Hematopoietic multipotent progenitor cell treated with erythropoietin and hydrocortisone succinate and interleukin-3 and kit ligand, for 8 days (in vitro differentiated cells): ENCODE measurements at places on chromosomes 11 and 22.
A peak's percentile ranks its signal among the peaks of the same experiment; 100 is the strongest.

DNA sequence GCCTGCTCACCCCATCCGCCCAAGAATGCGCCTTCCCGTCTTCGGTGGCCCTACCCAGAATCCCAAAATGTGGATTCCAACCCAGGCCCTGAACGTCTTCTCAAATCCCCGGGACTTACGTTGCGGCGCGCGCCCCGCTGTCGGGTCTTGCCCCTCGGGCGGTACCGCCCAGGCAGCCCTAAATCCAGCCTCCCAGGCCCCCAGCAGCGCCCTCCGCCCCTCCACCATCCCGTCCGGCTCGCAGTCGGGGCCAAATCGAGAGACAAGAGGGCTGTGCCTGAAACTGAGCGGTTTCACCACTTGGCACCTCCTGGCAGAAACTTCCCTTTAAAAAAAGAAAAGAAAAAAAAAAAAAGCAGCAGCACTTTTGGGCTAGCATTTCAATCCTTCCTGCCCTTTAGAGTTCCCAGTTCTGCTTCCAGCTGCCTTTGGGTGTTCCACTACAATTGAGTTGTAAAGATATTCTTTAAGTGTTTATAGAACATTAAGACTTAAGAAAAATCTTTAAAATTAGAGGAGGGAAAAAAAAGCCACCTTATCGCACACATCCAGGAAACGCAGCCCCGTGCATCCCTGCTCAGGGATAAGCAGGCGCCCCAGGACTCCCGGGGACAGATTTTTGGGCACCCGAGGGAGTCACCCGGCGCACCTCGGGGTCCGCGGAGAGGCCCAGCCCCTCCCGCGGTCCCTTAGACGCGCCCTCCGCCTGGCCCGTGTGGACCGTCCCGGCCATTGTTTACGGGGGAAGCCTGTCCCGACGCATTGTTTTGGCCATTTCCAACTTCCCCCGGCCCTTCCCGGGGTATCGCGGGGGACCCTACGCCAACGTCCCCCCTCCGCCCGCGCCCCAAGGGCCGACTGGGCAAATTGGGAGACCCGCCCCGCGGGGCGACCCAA, 57.6 kb downstream of the KCNJ4 start:
- peak; percentile 68 for DNase-seq

- no peak for DNase-seq
Observed at GRCh38 chr11:16326679-16327297, 29.6 kb downstream of the SOX6 start.

GRCh38 chr22:20033045-20033706, 12.3 kb downstream of the TANGO2 start:
- no peak for DNase-seq

DNA sequence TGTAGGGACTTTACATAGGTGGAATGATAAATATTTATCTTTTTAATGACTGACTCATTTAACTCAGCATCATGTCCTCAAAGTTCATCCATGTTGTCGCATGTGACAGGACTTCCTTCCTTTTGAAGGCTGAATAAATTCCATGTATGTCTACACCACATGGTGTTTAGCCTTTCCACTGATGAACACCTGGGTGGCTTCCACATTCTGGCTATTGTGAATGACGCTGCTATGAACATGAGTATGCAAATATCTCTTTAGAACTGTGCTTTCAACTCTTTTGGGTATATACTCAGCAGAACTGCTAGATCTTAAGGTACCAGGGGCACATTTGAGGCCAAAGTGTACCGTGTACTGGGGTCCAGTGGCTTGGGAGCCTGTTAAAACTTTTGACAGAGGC, 24.1 kb downstream of the LARGE1 start:
- DNase-seq: no peak

- DNase-seq: no peak
Observed at GRCh38 chr11:69893631-69894030, 74.4 kb upstream of the FGF3 start.

GRCh38 chr22:45446216-45446615, 32.7 kb downstream of the RIBC2 start:
- no peak for DNase-seq

DNA sequence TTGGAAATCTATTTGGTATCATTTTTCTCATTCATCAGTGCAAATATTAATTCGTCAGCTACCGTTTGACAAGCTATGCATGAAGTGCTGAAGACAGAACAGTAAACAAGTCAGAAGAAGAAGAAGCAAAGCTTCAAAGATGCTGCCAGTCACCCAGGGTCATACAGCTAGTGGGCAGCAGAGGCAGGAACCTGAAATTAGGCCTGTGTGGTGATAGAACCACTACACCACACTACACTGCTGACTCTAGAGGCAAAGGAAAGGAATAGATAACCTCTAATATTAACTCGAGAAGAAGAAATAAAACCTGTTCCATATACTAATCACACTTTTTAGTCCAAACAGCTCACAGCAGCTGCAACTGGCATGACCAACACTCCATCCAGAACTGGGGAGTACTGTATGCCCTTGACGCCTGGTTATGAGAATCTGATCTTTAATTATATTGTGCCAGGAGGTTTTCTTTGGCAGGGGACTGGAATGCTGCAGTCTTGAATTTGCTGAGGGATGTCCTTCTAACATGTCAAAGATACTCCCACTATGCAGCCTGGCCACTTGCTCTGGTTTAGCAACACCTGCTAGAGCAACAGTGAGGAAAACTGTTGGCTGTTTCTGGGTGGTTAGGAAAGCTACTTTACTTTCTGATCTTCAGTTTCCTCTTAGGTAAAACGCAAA, 73.0 kb downstream of the PAK1 start:
- DNase-seq: no peak

- DNase-seq: no peak
Observed at GRCh38 chr11:117670924-117671323, 126.1 kb downstream of the DSCAML1 start.

DNA sequence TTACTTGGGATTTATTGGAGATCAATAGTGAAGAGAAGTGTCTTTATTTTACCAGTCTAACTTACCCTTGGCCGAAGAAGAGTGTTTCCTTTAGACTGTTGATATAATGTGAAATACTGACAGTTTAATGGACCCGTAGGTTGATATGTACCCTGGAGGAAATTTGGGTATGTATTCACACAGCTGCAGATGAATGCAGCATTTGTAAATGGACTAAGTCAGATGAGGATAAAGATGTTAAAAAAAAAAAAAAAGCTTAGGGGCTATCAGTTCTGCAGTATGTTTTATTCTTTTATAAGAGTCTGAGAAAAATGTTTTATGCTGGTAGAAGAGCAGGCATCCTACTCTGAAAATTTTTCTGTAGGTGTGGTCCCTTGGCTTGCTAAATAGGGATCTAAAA, 2.7 kb downstream of the REXO2 start:
- no peak for DNase-seq

GRCh38 chr22:45210991-45211390, 29.7 kb downstream of the KIAA0930 start:
- DNase-seq: no peak

DNA sequence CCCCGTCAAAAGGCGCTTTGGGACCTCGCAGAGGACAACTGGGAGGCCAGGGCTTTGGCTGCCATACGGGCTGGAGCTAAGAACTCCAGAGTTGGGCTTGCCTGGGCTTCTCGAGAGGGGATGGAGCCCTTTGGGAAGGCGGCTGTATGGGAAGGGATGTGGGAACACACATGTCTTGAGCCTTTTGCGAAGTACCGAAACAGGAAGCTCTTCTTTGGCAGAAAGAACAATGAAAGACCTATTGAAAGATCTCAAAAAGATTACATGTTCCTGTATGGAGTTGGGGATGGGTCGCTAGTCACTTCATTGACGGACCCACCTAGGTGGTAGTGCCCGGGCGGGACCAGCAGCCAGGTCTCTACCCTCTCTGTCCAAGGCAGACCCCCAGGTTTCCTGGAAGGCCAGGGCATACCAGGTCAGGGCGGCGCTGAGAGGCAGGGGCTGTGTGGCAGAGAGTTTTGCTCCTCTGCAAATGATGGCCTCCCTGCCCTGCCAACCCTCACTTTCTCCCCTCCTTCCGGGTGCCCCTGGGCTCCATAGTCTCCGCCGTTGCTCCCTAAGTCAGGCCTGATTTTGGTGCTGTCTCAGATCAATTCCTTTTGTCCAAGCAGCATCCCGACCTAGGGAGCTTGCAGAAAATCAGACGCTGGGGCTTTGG, 1.0 kb downstream of the ST14 start:
- no peak for DNase-seq

DNA sequence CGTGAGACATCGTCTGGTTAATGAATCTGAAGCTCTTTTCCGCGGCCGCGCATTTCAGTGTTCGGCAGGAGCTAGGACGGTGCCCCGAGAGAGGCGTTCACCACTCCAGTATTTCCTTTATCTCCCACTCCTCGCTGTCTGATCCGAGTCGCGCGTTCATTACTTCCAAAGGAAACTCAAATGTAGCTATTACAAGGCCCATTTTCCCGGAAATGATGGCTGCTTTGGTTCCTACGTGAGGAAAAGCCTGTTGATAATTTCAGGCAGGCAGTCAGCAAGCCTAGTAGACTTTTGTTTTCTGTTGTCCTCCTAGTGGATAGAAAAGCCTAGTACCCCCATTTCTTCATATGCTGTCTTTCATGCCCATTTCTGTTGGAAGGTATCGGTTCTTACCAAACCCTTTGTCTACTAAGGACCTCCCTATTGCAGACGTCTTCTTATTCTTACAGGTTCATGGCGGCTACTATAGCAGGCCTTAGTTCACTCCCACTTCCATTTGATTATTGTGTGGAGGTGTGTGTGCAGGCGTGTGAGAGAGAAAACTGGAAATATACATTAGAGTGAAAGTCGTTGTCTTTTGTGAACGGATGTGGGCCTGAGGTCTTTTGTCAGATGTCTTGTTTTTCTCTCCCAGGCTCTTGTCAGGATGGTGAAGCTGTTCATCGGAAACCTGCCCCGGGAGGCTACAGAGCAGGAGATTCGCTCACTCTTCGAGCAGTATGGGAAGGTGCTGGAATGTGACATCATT, 737 bp downstream of the RBM4 start:
- DNase-seq: peak; percentile 54

DNA sequence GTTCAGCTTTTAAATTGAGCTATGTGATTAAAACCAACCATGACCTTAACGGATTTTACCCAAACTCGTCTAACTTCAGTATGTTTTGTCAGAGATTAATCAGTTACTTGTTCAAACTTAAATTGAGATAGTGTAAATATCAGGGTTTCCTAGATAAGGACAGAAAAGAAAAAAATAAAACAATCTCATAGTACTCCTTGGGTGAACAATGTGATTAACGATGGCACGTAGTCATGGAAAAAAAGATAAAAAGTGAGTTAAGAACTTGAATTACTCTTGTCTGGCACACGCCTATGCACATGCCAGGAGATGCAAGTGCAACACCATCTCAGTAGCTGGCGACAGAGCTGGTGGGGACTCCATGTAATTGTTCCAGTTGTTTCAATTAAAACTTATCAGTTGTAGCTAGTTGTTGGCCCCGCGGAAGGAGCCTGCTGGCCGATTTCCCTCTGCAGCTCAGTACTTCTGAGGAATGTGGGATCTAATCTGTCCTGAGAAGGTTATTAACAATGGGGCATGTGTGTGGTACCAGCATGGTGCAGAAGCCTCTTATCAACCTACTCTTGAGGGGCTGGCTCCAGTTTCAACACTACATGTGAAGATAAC, 3.0 kb downstream of the RASSF10 start:
- no peak for DNase-seq
